ENCODE measurements at places on chromosomes 7 and 10. TPM values are rescaled to one million over a fixed set of nuclear protein-coding genes. Genes with fewer than 3 reads are reported as not detected.

DNA sequence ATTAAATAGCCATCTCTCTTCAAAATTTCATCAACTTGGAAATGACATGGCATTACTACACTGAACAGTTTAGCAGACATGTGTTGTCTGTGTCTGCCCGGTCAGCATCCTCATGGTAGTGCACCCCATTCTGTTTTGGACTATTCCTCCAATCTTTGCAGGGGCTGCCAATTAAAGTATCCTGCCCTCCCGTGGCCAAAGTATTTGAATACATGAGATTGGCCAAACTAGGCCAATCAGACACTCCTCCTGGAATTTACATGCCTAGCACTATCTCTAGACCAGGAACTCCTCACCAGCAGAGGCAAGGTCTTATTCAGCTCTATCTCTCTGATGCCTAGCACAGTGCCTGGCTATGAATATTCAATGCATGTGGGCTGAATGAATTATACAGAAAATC lies 4.4 kb downstream of the SHTN1 start:
- no peak for DNase-seq

NODAL gene
- total RNA-seq = not detected

ADIRF gene
- total RNA-seq = 49.3 TPM

- DNase-seq = no peak
Observed at GRCh38 chr7:38506756-38507155, 124.4 kb downstream of the AMPH start.

NUTM2E gene
- total RNA-seq = not detected

DNA sequence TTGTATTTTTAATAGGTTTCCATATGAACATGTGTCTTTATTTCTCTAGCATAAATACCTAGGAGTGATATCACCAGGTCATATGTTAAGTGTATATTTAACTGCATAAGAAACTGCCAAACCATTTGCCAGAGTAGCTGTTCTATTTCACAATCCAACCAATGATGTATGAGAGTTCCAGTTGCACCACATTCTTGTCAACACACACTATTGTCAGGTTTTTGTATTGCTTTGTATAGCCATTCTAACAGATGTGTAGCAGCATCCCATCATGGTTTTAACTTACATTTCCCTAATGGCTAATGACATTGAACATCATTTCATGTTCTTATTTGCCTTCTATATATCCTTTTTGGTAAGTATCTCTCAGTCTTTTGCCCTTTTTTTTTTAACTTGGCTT lies 4.1 kb downstream of the CUZD1 start:
- no peak for DNase-seq

UBTD1 gene
- total RNA-seq = 27.9 TPM

DNA sequence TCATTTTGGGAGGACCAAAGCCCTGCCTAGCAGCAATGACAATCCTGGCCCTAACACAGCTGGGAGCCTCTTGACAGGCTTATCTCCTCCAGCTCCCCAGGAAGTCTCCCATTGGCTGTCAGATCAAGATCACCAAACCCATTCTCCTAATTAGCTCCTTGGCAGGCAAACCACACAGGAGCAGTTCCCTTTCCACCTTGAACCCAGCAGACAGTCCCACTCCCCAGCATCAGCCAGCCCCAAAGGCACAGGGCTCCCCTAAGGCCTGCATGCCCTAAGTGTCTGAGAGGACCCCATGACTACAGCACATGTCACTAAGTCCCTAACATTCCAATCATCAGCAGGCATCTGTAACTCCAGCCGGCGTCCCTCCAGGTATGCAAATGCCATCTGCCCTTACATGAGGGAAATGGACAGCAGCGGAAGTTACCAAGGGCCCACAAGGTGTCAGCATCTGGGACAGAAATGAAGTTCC lies 348.5 kb downstream of the KCNMA1 start:
- DNase-seq = no peak

DNA sequence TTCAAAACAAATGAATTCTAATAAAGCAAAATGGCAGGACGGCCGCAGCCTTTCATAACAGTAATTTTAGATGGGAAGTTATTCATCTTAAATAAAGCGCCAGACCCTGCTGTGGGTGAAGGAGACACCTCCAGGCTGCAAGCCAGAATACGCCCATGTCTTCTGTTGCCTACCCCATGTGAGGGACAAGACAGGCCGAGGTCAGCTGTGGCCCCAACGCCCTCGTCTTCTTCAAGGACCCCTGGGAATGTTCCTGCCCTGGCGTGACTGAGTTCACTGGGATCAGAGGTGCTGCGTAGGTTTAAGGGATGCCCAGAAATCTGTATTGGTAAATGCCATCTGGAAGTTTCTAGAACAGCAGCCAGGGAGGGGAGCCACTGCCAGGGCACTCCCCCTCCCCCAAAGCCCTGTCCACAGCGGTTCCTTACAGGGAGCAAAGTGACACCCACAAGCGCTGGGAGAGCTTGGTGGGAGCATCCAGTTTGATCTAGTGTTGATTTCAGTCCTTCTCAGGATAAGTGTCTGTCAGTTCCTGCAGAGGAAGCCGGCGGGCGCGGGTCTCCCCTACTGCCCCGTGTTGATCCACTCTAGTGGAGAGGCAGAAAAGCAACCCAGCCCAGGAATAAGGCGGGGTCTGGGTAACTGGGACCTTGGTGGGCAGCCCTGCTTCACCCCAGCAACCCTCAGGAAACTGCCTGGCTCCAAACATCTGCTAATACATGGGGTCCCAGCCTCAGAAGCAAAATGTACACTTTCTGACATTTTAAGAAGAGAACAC lies 20.6 kb downstream of the PAPOLB start:
- DNase-seq = no peak

GRCh38 chr10:129135624-129136023 lies 331.4 kb upstream of the MGMT start:
- no peak for DNase-seq

Data from renal cortical epithelial cell (primary cell).